ENCODE measurements at places on chromosomes 3 and 15. TPM values are rescaled to one million over a fixed set of nuclear protein-coding genes. Genes with fewer than 3 reads are reported as not detected.

Gene SNRPN
- polyA plus RNA-seq, result 188 TPM

Gene DLL4
- polyA plus RNA-seq, result 7.4 TPM

Gene PLXNA1
- polyA plus RNA-seq, result 36.6 TPM

Gene OTOL1
- not detected for polyA plus RNA-seq

Gene ANKUB1
- polyA plus RNA-seq, result not detected

Gene TMEM62
- 16.5 TPM for polyA plus RNA-seq

GRCh38 chr3:190097025-190097424 lies 23.7 kb downstream of the P3H2 start:
- no peak for DNase-seq

DNA sequence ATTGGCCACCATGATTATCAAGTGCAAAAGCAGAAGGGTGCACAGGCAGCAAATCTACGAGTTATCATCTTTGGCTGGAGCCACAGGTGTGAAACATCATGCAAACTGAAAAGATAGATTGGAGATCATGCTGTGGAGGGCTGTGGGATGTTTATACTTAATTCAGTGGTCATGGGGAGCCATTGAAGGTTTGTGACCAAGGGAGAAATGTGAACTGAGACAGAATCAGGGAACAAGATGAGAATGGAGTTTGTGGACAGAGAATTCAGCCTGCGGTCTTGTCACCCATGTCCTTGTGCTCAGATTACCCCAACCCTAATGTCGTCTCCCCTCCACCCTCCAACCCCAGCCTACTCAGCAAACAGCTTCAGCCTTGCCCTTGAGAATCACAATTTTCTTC lies 62.9 kb upstream of the ACAN start:
- DNase-seq, result no peak

GRCh38 chr3:26590919-26591484 lies 31.6 kb upstream of the LRRC3B start:
- no peak for DNase-seq

DNA sequence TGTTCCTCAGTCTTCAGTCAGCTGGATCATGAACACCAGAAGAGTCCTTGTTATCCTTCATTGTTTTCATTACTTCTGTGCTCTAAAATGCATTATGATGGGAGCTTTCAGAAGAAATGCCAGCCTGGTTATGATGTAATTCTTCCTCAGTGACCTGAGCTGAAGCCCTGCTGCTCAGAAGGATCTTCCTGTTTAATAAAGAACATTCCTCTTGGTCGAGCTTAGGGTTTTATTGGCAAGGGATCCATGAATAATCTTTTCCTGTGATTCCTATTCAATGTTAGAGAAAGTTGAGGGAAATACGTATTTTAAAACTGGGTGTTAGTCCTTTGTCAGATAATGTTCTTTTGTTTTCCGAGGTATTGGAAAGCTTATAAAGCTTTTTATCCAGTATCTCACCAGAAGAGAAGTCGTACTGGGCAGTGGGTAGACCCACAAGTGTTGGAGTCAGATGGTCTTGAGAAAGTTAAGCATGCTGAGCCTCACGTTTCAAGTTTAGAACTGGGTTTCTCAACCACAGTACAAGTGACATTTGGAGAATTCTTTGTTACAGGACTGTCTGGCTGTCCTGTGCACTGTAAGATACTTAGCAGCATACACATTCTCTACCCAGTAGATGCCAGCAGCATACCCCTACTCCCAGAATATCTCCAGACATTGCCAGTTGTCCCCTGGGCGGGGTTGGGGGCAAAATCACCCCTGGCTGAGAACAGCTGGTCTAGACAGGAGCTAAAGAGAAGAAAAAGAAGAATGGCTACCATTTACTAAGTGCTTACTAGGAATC lies 212.3 kb upstream of the BHLHE40 start:
- DNase-seq, result no peak

- no peak for DNase-seq
Measured at GRCh38 chr3:5264093-5264600, 76.6 kb downstream of the EDEM1 start.

DNA sequence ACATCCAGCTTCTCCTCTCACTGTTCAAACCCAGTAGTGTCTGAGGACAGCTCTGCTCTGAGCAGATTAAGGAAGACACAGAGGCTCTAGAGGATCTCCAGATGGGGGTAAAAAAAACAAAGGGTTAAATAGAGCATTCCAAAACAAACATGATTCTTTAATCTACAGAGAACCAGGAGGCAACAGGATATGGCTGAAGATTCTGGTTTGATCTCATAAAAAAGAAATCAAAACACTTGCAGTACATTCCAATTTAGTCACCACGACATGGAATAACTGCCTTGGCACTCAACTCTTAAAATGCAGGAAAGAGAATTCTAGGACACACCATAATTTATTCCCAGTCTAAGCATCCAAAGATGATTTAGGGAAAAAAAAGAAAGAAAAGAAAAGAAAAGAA lies 32.0 kb downstream of the TM4SF4 start:
- DNase-seq, result no peak

GRCh38 chr3:177522051-177522450 lies 324.8 kb upstream of the TBL1XR1 start:
- DNase-seq, result no peak

- no peak for DNase-seq
Measured at GRCh38 chr15:69328080-69328479, 29.4 kb downstream of the PAQR5 start.

DNA sequence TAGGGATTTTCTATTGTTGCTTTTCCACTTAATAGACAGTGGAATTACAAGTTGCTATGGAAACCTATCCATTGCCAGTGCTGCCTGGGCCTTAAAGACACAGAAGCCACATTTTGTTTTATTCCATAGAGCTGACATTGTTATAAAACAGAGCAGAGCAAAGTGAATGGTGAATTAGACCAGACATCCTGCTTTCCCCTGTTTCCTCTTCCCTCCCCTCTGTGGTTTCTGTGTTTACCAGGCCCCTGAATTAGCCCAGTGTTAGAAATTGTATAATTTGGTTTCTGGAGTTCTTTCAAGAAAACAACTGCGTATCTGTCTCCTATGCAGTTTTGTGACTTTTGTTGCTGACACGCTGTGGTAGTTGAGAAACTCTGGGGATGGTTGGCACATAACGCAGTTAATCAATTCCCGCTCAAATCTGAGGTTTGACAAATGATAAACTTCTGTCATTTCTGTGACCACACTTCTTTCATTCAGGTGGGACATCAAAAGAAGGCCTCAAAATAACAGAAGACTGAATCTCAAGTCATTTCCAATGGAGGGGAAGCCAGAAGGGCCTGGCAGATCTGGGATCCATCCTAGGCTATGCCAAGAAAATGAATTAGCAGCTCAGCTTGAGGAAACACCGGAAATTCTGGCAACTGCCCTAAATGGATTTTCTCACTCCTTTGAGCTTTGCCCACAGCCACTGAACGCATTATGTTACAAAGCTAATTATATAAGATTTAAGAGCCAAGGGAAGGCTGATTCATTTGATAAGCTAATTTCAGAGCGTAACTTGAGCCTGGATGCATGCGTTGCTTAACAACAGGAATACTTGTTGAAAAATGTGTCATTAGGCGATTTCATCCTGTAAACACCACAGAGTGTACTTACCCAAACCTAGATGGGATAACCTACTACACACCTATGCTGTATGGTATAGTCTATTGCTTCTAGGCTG lies 46.9 kb downstream of the NR1D2 start:
- peak; percentile 50 for DNase-seq

DNA sequence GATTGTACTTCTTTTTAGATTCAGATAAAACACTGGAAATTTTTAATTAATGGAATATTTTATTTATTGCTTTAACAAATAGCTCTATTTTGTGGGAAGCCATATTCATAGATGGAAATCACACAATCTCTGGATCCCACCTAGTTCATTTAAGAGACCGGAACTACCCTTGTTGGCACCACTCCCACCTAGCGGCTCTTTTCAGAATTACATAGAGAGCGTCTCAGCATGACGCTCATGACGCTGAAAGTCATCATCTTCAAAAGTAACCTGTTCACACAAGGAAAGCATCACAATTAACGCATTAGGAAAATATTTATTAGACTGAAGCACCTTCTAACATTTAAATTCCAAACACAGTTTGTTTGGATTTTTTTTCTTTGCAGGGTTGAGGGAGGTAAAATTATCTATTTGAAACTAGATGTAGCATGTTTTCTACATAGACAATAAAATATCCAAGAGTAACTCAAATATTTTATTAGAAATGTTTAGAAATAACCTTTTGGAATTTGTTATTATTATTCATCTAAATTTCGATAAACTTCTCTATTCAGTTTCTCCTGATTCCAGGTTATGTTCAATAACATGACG lies 214.9 kb upstream of the ARRDC4 start:
- no peak for DNase-seq
